SIG-M5 (cell line): ENCODE measurements at places on chromosomes 2 and 18.

GRCh38 chr2:59892398-59892797, 661.1 kb downstream of the BCL11A start:
- no peak for DNase-seq

DNA sequence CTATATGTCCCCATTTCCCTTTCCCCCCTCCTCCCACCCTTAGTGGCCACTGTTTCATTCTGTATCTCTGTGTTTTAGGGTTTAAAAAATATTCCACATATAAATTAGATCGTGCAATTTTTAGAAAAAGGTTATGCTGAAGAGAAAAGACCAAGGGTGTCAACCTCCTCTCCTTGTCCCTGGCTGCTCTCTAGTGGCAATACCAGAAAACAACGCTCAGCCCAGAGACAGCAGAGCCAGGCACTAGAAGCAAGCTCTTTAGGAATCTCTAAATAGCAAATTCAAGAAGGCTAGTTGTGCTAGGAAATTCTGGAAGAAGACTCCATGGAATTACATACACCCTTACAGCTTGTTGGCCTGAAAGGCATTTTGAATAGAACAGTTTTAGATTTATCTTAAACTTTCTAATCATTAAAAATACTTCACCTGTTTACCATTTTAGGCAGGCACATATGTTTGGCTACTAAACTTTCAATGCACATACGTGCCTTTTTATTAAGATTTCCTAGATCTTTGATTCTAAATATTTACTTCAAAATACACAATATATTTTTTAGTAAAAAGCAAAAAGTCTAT, 35.1 kb upstream of the RASGRP3 start:
- DNase-seq = no peak

DNA sequence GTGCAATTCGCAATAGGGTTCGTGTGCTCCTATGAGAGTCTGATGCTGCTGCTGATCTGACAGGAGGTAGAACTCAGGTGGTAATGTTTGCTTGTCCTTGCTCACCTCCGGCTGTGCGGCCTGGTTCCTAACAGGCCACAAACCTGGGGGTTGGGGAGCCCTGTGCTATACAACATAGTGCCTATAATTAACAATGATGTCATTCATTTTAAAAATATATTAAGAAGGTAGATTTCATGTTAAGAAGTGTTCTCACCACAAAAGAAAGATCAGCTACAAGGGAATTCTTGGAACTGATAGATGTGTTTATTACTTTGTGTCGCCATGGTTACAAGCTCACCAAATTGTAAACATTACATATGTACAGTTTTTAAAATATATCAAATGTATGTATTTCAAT, 200.5 kb downstream of the GRB14 start:
- no peak for DNase-seq

DNA sequence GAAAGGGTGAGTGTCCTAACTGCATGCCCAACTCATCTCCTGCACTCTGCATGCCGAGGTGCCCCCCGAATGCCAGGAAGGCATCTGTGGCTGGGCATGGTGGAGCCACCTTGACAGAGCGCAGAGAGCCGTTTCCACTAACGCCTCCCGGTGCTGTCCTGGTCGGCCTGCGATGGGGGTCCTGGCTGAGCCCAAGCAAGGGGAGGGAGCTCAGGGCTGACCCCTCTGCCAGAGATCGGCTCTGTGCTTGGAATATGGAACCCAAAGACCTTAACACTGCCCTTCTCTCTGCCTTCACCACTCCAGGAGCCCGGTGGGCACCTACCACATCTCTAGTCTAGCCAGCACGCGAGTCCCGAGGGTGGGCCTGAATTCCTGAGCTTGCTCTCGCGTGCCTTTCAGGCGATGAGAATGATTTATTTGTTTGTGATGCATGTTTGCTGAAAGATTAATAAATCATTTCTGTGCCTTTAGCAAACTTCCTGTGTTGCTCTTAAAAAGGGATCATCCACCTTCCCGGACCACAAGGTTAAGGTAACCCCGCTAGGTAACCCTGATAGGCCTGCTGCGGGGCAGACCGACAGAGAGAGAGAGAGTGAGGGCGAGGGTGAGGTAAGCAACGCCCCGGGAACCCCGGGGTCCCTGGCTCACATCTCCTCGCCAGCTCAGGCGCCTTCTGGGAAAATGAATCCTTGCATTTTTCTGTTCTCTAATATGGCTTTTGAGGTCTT, 35.3 kb downstream of the PDIA6 start:
- no peak for DNase-seq
